Epithelial cell of proximal tubule (primary cell): ENCODE measurements at places on chromosomes 5 and 9. TPM values are rescaled to one million over a fixed set of nuclear protein-coding genes. Genes with fewer than 3 reads are reported as not detected.

Gene STPG3
- not detected in 2 replicates for total RNA-seq

Gene DBH
- not detected in 2 replicates for total RNA-seq

Gene PKD2L2
- total RNA-seq: not detected in 2 replicates

Gene HTR4
- total RNA-seq: not detected in 2 replicates

Gene PCDHGA10
- 0.58 and 1.9 TPM in 2 replicates for total RNA-seq

Gene C5orf58
- not detected in 2 replicates for total RNA-seq

Gene EPB41L4B
- total RNA-seq: 5.9 and 7.6 TPM in 2 replicates

Gene SPINK13
- 0.07 and 0.58 TPM in 2 replicates for total RNA-seq

Gene CDH9
- total RNA-seq: not detected in 2 replicates

Gene ITGA1
- 2.2 and 3.2 TPM in 2 replicates for total RNA-seq

Gene KIF24
- 2.2 and 5.2 TPM in 2 replicates for total RNA-seq
